ENCODE measurements at places on chromosomes 3 and 15. TPM values are rescaled to one million over a fixed set of nuclear protein-coding genes. Genes with fewer than 3 reads are reported as not detected.

GOLGA8M gene
- total RNA-seq: not detected

ST3GAL6 gene
- total RNA-seq: 27.2 TPM

SH3GL3 gene
- not detected for total RNA-seq

TMEM212 gene
- total RNA-seq: not detected

EFCAB12 gene
- total RNA-seq: not detected

CAPN3 gene
- total RNA-seq: 8.6 TPM

CELSR3 gene
- total RNA-seq: 0.59 TPM

TRAIP gene
- 0.98 TPM for total RNA-seq

RNU5B-1 gene
- not detected for total RNA-seq

COMMD2 gene
- 10.3 TPM for total RNA-seq

DLEC1 gene
- 0.22 TPM for total RNA-seq

FRMD4B gene
- total RNA-seq: 30.6 TPM

IP6K2 gene
- 35.7 TPM for total RNA-seq

SPTBN5 gene
- 1.3 TPM for total RNA-seq

RLBP1 gene
- not detected for total RNA-seq

FBXW12 gene
- not detected for total RNA-seq

B3GALNT1 gene
- total RNA-seq: 27.6 TPM

CHRM5 gene
- not detected for total RNA-seq

SERPINI2 gene
- 2.2 TPM for total RNA-seq

GOLGA8S gene
- 0.31 TPM for total RNA-seq

PGBD4 gene
- total RNA-seq: 2.3 TPM

TTC23 gene
- total RNA-seq: 13.6 TPM

ALG1L2 gene
- total RNA-seq: not detected

FRMD5 gene
- total RNA-seq: 52.3 TPM

VGLL4 gene
- 64.6 TPM for total RNA-seq

MOBP gene
- total RNA-seq: not detected

DOCK3 gene
- total RNA-seq: 2.7 TPM

SENP2 gene
- 17.8 TPM for total RNA-seq

CISH gene
- 4.7 TPM for total RNA-seq

MGA gene
- total RNA-seq: 40.3 TPM

ZNF774 gene
- 4.3 TPM for total RNA-seq

CP gene
- 68.4 TPM for total RNA-seq

PPP1R14D gene
- total RNA-seq: not detected

SLC9C1 gene
- total RNA-seq: 1.3 TPM

UBXN7 gene
- 10.5 TPM for total RNA-seq

CTNNB1 gene
- 156 TPM for total RNA-seq

FGD5 gene
- 18.8 TPM for total RNA-seq

LTK gene
- total RNA-seq: 0.98 TPM

OSTN gene
- total RNA-seq: not detected

NR2E3 gene
- not detected for total RNA-seq

ASB14 gene
- 2.5 TPM for total RNA-seq

SPATA12 gene
- total RNA-seq: not detected

CCDC191 gene
- 1.3 TPM for total RNA-seq

CHDH gene
- total RNA-seq: 10.0 TPM

CTXN2 gene
- not detected for total RNA-seq

GOLGA8R gene
- total RNA-seq: 2.3 TPM

HGD gene
- total RNA-seq: 0.41 TPM

ATP1B3 gene
- total RNA-seq: 33.7 TPM

SLC35G2 gene
- 8.7 TPM for total RNA-seq

MAPKAPK3 gene
- 148 TPM for total RNA-seq

FOXB1 gene
- not detected for total RNA-seq

PP2D1 gene
- not detected for total RNA-seq

KIF23 gene
- 3.6 TPM for total RNA-seq

SCN5A gene
- 118 TPM for total RNA-seq

ZDHHC19 gene
- total RNA-seq: not detected

GOLGA8K gene
- total RNA-seq: not detected

PRICKLE2 gene
- 18.4 TPM for total RNA-seq

Measured in right atrium auricular region (tissue), 2 donors.